ENCODE measurements at places on chromosomes 16 and 17. TPM values are rescaled to one million over a fixed set of nuclear protein-coding genes. Genes with fewer than 3 reads are reported as not detected.

The ELOB gene
- 242 TPM for total RNA-seq

The GGA3 gene
- total RNA-seq: 77.2 TPM

GRCh38 chr16:68731637-68732036 lies 5.5 kb upstream of the CDH1 start:
- H3K4me3 ChIP-seq: no peak overlapping the region
- H3K36me3 ChIP-seq: no peaks in the 10 kb centered on the region
- H3K4me1 ChIP-seq: peaks cover 2% of the 10 kb centered on the region

DNA sequence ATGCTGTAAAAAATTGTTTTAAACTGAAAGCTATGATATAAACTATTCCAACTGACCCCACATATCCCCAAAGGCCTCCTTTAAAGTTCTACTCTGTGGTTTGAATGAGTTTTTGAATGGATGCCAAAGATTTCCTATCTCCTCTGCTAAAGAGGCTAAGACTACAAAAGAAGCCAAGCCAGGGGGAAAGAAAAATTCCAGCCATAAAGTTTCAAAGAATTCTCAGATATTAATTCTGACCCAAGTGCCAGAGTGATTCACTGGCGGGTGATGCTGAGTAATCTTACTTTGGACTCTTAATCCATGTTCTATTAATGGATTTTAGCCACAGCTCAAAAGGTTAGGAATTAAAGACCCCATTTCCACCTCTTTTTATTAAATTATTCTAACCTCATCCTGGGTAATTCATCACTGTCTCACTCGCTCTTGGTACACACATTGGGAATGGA lies 60.7 kb downstream of the HS3ST3A1 start:
- no peak overlapping the region for H3K27ac ChIP-seq
- H3K4me1 ChIP-seq: no peaks in the 10 kb centered on the region
- no peak for DNase-seq
- H3K4me3 ChIP-seq: no peak overlapping the region
- no peaks in the 10 kb centered on the region for H3K27me3 ChIP-seq

The RAB11FIP4 gene
- 20.8 TPM for total RNA-seq

DNA sequence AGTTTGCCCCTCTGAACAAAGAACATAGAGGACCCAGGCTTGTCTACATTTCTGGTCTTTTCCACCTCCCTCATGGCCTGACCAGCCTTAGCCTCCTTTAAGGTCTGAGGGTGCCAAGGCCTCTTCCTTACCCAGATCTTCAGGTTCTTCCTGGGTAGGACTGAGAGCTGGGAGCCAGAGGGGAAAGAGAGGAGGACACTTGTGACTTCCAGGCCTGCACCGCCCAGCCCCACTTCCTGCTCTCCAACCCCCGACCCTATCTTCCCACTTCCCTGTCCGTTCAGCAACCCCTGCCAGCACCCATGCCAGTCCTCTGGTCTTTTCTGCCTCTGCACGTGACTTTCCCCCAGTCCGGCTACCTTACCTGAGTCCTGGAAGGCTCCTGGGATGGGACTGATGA lies 534 bp downstream of the PRSS36 start:
- no peak overlapping the region for H3K27ac ChIP-seq
- H3K4me3 ChIP-seq: no peak overlapping the region
- no peak for DNase-seq
- peaks cover 15% of the 10 kb centered on the region for H3K27me3 ChIP-seq

GRCh38 chr16:79411357-79411756 lies 189.2 kb downstream of the MAF start:
- H3K27ac ChIP-seq: no peak overlapping the region
- no peak for DNase-seq
- no peaks in the 10 kb centered on the region for H3K36me3 ChIP-seq
- H3K27me3 ChIP-seq: peaks cover 3% of the 10 kb centered on the region

DNA sequence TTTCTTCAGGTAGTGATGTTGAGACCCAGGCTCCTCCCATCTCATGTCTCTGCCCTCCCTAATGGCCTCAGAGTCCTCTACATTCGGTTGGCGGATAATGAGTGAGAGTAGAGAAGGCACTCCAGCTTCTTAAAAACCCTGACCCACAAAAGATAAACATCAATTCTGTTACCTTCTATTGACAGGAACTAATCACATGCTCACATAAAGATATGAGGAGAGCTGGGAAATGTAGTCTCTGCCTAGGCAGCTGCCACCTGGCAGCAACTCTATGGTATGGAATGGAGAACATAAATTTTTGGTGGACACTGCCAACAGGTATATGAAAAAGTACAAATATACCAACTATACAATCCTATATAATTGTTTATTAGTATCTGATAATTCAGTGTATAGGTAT lies 110.7 kb upstream of the HLF start:
- no peak overlapping the region for H3K4me3 ChIP-seq
- H3K27me3 ChIP-seq: no peaks in the 10 kb centered on the region
- H3K27ac ChIP-seq: no peak overlapping the region
- DNase-seq: no peak

DNA sequence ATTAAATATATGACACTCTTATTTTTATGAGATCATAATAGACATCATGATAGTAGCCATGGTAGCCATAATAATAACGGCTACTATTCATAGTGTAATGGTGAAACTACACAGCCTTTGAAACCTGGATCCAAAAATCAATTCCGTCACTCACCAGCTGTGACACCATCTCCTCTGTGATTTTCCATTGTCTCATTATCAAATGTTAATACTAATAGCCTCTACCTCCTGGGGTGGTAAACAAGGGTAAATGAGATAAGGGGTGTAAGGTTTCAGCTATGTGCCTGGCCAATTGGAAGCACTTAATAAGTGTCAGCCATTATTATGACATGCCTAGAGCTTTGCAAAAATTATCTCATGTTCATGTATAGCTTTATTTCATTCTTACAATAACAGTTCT lies 88.6 kb downstream of the CACNG3 start:
- no peak overlapping the region for H3K4me3 ChIP-seq
- no peak for DNase-seq
- no peaks in the 10 kb centered on the region for H3K27me3 ChIP-seq
- peaks cover 6% of the 10 kb centered on the region for H3K4me1 ChIP-seq
- no peak overlapping the region for H3K27ac ChIP-seq

DNA sequence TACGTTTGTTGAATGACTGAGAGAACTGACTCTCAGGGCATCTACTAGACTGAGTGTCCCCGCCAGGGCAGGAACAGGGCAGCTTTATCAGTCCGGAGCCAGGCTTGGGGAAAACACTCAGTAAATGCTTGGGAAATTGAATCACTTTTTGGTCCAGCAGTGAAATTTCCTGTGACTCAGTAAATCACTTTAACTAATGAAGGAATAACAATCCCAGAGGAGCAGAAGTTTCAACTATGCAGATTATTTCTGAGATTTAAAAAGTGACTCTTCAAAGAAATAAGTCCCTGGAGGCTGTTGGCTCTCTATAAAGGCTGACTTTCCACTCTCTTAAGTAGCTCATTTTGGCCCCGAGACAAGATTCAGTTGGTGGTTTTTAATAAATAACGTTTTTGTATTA lies 101.8 kb downstream of the FOXL1 start:
- peaks cover 12% of the 10 kb centered on the region for H3K27me3 ChIP-seq
- no peak overlapping the region for H3K4me3 ChIP-seq
- DNase-seq: no peak
- H3K27ac ChIP-seq: no peak overlapping the region
- peaks cover 5% of the 10 kb centered on the region for H3K4me1 ChIP-seq

The ITGAX gene
- total RNA-seq: 56.2 TPM

Data from activated T-helper 2 cell treated with anti-CD3 and anti-CD28 coated beads, Interferon-gamma antibody, Interleukin-2, Interleukin-4, amounts not matched to agents 10 μg/mL and 5 μg/mL and 100 μg/mL, durations not matched to agents 14 hours and 24 hours and 36 hours (primary cell).